Stimulated activated CD8-positive, alpha-beta memory T cell treated with anti-CD3 and anti-CD28 coated beads, Interleukin-2, amount 100 ng/mL, for 1 hour (primary cell): ENCODE measurements at places on chromosomes 7 and 10.

DNA sequence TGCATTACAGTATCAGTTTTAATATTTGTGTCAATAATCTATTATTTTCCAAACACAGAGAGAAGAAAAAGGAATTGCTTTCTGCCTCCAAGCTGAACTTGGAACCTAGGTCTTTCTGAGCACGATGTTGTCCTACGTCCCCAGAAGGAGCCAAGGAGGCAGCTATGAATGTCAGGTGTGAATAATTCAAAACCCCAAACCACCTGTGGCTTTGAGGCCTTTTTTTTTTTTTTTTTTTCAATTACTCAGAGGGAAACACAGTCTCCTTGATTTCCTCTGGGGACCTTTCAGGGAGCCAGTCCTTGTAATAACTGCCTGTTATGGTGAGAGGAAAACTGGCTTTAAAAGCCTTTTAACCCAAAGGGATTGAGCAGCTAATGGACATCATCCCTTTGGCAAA is 8.3 kb downstream of the GPR85 start:
- no peak for DNase-seq

- DNase-seq = no peak
Measured at GRCh38 chr7:82567841-82568240, 124.3 kb upstream of the CACNA2D1 start.

DNA sequence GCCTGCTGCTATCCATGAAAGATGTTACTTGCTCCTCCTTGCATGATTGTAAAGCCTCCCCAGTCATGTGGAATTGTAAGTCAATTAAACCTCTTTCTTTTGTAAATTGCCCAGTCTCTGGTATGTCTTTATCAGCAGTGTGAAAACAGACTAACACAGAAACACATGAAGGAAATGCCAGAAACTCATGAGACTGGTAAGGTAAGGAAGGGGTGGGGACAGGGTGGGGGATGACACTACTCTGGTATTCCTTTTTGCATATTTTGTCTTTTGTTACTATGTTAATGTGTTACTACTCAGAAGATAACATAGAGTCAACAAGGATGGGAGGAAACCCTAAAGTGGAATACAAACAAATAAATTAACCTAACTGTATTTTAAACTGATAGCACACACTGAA is 69.8 kb upstream of the DRGX start:
- DNase-seq = no peak

- no peak for DNase-seq
Measured at GRCh38 chr7:19701471-19701870, 7.4 kb downstream of the POLR1F start.

DNA sequence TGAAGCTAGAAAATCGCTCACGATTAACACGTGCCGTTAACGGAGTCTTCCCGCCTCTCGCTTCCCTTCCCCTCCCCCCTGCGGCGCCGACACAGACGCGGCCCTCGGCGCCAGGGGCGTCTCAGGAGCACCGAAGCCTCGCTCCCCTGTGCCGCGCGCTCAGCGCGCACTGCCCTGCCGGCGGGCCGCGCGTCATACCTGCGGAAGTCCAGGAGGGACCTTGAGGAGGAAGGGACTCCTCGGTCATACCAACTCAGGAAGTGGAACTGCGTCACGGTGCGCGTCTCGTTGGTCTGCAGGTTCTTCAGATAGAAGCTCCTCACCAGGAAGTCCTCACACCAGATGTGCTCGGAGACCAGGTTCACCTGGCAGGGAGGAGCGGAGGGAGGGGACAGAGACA is 239.6 kb downstream of the DNAJB6 start:
- DNase-seq = no peak

DNA sequence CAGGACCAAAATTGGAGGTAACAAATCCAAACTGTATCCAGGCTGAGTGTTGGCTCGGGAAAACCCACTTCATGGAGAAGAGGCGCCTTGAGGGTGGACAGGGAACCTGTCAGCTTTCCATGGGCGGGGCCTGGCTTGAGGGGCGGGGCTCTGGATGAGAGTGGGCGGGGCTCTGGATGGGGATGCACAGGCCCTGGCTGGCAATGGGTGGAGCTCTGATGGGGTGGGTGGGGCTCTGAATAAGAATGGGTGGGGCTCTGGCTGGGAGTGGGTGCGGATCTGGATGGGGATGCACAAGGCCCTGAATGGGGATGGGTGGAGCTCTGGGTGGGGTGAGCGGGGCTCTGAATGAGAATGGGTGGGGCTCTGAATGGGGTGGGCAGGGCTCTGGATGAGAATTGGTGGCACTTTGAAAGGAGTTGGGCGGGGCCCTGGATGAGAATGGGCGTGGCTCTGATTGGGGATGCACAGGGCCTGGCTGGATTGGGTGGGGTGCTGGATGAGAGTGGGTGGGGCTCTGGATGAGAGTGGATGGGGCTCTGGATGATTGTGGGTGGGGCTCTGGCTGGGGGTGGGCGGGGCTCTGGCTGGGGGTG is 96.6 kb upstream of the NPTX2 start:
- no peak for DNase-seq

GRCh38 chr7:102322202-102322715 is 34.0 kb downstream of the SPDYE6 start:
- DNase-seq = no peak

DNA sequence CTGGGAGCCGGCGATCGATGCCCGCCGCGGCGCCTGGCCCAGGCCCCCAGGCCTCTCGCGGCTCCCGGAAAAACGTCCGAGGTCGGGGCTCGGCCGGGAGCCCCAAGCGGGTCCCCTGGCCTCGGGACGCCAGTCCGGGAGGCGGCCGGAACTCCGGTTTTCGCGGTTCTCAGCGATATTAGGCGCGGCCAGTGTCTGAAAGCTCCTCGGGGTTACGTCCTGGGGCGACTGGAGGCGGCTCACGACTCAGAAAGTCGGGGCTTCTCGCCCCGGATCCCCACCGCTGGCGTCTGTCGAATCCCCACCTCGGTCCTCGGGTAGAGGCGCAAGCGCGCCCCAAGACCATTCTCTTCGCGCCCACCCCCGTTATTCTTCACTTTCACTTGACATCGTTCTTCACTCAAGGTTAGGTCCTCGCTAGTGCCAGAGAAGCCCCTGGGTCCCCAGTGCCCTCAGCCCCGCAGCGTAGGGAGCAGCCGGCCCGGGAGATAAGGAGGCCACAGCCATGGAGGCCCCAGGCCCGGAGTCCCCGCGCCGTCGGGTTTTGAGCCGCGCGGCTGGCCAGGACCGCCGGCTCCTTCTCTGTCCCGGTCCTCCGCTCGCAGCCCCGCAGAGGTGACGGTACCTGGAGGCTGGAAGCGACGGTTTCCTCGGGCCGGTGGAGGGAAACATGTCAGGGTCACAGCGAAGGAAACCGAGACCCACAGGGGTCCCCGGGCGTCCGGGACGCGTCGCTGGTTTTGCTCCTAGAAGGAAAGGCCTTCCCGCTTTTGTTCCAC is 35.2 kb upstream of the EBLN1 start:
- DNase-seq = peak; percentile 14

- no peak for DNase-seq
Measured at GRCh38 chr7:2540641-2541051, 14.7 kb downstream of the BRAT1 start.

GRCh38 chr10:101237081-101237981 is 8.1 kb upstream of the LBX1 start:
- no peak for DNase-seq

DNA sequence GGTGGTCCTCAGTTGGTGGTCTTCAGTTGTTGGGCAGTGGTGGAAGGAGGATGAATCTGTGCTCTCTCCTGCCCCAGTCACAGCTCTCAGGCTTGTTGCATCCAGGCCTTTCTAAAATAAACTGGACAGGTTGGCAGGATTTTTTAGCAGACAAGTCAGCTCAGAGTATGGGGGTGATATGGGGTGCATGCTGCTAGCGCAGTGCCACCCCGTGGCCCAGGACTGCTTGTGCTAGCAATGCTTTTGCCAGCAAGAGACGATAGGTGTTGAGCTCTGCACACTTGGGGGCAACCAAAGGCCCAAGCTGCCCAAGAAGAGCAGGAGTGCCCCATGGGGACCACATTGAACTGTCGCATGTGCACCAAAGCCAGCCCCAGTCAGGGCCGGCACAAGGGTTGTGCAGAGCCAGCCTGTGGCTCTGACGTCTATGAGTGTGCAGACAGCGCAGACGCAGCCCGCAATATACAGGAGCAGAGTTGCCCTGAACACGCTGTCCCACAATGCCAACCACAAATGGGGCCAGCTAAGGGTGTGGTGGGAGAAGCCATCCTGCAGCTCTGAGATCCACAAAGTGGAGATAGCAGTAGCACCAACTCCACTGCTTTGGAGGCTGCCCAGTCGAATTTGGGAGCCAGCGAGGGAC is 49.8 kb upstream of the PDSS1 start:
- DNase-seq = no peak

- DNase-seq = no peak
Measured at GRCh38 chr10:11798845-11799735, 24.1 kb upstream of the PROSER2 start.

DNA sequence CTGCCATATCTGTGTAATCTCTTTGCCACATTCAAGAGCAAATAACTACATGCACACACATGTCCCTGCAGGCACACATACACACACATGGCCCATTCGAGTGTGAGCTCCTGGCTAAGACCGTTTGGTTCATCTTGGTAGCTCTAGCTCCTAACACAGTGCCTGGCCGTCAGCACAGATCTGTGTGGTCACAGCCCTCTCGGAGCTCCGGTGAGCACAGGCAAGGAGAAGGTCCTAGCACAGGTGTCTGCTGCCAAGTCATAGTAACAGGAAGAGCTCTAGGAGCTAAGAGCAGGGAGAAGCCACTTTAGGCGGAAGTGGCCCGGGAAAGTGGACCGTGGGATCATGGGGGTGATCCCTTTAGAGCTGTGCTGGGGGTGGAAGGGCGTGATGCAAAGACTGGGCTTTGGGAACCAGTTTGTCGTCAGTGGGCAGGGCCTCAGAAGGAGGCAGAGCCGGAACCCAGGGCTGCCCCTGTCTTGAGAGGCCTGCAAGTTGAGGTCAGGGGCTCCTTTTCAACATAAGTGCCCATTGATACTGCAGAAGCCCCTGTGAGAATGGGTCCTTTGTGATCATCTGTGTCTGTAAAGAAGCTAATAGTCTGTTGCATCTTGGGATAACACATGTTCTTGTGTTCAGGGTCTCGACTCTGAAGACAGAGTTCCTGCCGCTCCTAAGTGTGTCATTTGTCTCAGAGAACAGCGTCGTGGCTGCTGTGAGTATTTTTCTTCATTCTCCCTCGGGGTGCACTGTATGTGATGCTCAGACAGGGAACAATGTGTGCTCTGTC is 16.6 kb upstream of the ARPC1B start:
- DNase-seq = no peak

GRCh38 chr10:19750972-19751371 is 65.3 kb upstream of the PLXDC2 start:
- DNase-seq = no peak

GRCh38 chr7:10604128-10604527 is 369.5 kb upstream of the PHF14 start:
- no peak for DNase-seq
